ENCODE measurements at places on chromosomes 5 and 9.

DNA sequence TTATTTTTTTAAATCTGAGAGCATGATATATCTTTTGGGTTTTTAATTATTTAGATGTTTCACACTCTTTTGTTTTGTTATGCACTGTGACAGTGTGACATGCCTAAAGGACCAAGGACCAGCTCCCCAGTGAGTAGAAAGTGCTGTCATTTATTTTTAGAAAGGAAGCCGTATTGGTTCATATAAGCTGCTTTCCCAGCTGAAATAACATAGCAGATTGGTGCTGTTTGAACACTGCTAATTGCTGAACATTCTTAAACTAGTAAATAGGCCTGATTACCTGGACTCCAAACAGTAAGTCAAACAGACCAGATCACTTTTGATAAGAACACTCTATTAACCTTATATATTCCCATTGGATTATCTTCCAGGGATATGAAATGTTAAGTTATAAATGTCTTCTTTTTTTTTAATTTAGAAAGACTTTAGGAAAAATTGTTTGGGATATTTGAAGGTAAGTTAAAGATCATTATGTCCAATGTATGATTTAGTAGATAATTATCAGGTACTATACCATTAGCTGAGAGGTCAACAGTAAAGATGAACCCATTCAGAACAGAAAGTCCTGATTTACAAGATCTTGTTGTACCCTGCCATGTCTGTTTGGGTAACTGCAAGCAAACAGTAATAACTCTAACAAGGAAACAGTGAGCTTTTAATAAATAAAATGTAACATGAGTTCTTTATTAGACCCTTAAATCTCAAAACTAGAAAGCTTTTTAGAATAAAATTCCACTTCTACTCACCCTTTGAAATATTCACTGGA lies 27.8 kb upstream of the ELL2 start:
- no peak for DNase-seq

- no peak for DNase-seq
These were observed 6.2 kb downstream of the PDLIM4 start for GRCh38 chr5:132263548-132264261.

GRCh38 chr9:2991292-2991691 lies 147.4 kb upstream of the PUM3 start:
- DNase-seq: no peak

DNA sequence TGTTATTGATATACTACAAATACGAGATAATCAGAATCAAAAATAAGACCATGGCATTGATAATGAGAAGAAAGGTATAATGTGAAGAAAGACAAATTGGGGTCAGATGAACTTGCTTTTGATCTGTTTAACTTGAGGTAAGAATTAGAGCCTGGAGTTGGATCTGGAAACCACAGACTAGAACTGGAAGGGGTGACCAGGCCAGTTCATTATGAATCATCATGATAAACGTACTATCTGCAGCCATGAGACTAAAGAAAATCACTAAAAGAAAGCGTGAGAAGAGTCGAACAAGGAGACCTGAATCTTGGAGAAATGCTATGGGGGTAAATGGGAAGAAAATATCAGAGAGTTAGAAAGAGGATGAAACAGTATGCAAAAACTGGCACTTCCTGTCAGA lies 967.5 kb downstream of the NR2F1-AS1 start:
- DNase-seq: no peak

DNA sequence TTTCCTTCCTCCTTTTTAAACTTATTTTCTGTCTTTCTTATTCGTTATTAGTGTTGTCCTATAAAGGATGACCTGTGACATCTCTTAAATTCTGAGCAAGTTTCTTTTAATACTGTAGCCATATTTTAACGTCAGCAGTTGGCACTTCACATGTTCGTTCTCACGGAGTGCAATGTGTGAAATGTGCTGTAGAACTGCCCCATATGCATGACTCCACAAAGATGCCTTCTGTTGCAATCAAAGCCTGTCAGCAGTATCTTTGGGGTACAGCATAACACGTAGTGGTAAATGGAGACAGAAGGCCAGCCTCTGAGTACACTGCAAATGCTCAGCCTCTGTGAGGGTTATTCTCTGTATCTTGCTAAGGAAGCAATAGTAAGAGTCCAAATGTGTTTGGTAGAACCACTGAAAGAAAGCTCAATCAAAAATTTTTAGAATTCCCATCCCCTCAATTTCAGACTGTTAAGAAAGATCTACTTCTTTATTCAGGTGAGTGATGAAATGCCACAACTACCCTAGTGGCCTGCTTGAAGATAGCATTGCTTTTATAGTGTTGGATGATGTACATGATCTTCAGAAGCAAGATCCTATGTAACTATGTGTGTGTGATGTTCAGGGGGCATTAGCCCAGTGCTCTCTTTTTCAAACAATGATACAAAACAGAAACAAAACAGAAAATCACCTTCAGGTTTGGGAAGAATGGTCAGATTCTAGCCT lies 277.7 kb downstream of the TMEM167A start:
- DNase-seq: no peak

Measured in CD4-positive, alpha-beta T cell treated with Interleukin-4 for 1 hour (primary cell).